ENCODE measurements at places on chromosomes 12 and 14.
A peak's percentile ranks its signal among the peaks of the same experiment; 100 is the strongest.

- DNase-seq, result no peak
These were observed 108.2 kb downstream of the SYNE2 start for GRCh38 chr14:63960926-63961567.

DNA sequence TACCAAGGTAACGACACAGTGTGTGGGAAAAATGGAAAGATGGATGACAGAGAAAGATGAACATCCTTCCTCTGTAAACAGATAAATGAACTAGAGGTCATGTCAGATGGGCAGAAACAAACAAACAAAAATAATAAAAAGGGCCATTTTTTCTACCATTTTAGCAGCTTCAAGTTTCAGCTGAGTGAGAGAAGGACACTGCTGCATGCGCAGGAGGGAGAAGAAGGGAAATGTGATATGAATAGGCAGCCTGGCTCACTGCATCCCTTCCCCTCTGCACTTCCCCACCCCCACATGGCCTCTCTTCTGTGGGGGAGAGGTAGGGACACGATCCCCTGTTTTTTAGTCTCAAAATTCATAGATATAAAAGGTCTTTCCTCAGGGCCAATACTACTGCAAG, 492.0 kb downstream of the NELL2 start:
- no peak for DNase-seq

GRCh38 chr12:24947541-24948419, 1.1 kb downstream of the BCAT1 start:
- DNase-seq, result no peak

DNA sequence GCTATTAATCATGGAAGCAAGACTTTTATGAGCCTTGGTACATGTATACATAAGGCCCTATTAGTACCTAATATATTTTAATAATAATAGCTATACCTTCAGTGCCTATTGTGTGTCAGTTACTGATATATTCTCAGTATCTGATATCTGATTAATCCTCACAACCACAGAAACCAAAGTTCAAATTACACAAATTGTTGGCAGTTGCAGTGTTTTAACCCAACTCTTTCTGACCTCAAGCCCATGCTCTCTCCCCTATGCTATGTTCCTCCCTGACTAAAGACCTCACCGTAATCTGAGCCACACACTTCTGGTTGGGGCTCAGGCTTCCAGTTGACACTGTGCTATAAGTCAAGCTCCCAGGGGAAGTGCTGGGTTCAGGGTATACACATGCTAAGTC, 214.4 kb downstream of the SPTSSA start:
- DNase-seq, result no peak

DNA sequence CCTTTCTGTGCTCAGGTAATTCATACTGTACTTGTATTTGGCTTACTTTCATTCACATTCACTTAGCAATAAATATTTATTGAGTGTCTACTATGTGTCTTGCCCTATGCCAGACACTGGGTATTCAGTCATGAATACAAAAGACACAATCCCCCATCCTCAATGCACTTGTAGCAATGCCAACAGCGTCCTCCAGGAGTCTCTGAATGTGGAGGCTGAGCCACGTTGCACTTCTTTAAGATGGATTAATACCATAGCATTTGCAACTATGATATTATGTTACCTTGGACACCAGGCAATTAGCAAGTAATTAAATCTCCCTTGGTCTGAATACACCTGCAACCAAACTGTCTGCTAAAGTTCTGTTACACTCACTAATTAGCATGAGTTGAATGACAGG, 58.8 kb downstream of the OTX2 start:
- no peak for DNase-seq

DNA sequence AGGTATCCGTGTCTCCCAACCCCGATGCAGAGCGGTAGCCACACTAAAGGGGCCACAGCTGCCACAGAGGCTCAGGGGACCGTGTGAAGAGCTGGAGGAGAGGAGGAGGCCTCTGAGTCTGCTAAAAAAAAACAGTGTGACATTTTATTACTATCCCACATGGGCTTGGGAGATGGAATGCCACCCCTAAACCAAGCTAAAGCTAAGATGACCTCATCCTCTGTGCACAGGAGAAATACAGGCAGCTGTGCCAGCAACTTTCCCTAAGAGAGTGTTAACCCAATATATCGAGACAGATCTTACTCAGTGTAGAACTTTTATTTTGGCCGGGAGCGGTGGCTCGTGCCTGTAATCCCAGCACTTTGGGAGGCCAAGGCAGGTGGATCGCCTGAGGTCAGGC, 18.0 kb downstream of the BCL2L14 start:
- no peak for DNase-seq

DNA sequence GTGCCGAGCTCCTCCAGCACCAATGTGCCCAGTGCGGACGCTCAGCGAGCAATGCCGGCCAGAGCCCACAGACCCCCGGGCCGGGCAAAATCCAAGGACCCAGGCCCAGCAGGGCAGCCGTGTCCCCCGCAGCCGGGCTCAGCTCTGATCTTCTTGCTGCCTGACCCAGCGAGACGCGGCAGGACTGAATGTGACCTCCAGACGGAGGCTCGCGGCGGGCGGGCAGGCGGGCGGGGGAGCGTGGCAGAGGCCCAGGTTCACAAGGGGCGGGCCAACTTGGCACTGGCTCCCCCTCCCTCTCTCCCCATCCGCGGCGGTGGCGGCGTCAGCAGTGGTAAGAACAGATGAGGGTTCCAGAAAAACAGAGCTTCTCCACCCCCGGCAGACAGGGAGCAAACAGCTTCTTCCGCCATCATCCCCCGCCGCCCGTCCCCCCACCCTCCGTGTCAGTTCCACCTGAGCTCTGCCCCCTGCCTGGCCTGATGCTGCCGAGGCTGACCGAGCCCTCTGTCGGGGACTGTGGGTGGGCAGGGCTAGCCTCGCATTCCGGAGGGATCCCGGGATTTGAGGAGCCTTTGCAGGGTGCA, 94.3 kb downstream of the RFLNA start:
- DNase-seq, result peak; percentile 57

DNA sequence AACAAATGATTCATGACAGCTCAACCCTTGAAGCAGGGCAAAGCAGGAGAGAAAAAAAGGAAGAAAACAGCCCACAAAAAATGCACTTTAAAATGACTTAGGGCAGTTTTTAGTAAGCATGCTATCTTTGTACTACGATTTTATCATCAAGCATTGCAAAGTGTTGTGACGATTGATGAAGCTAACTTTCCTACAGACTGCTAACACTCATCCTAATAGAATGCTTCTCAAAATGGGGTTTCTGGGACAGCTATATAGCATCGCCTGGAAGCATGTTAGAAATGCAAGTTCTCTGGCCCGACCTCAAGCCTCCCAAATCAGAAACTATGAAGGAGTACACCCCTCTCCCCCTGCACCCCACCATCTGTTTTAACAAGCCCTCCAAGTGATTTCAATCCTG, 256.4 kb downstream of the SSPN start:
- no peak for DNase-seq

- no peak for DNase-seq
These were observed 222.3 kb upstream of the NAV3 start for GRCh38 chr12:77608271-77608824.

DNA sequence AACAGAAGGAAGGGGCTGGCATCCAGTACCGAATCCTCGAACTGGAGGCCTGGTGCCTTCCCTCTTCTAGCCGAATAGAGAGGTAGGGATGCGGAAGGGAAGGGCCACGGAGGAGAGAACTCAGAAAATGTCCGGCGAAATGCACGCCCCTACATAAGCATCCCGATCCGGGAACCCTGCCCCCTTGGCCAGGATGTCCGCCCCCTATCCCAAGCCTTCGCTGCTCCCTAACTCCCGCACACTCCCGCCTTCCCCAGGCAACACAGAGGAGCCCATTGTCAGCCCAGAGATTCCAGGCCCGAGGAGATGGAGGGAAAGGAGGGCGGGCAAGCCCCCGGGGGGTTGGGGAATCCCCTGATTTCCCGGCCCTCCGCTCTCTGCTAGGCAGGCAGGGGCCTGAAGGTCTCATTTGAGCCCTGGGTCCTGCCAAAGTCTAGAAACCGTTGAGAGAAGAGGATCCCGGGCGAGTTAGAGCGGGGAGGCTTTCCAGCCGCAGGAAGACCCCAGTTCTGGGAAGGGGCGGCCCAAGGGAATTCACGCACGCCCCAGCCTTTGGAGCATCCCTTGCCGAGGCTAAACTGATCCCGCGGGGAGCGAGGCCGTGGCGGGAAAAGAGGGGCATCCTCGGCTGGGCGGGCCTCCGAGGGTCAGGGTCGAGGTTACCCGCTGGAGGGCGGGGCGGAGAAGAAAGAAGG, 569 bp upstream of the ARHGEF40 start:
- DNase-seq, result peak; percentile 32

GRCh38 chr12:113827539-113828114, 138.5 kb downstream of the RBM19 start:
- DNase-seq, result no peak

GRCh38 chr14:56858422-56858821, 48.1 kb upstream of the OTX2 start:
- no peak for DNase-seq

DNA sequence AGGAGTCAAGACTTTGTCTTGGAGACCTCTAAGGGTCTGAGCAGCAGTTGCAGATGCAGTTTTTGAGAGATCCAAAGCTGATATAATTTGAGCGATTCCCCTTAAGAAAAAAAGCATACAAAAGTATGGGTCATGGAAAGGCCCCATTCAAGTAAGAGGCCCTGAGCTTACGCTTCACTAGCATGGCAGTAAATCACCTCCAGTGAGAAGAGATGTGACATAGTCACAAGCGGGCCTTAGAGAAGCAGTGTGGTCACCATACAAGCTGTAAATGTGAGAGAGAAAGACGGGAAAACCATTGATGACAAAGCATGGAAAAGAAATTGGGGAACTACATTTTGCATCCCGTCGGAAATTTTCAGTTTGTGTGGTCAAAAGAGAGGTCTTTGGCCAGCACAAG, 70.6 kb upstream of the GSC start:
- DNase-seq, result no peak

DNA sequence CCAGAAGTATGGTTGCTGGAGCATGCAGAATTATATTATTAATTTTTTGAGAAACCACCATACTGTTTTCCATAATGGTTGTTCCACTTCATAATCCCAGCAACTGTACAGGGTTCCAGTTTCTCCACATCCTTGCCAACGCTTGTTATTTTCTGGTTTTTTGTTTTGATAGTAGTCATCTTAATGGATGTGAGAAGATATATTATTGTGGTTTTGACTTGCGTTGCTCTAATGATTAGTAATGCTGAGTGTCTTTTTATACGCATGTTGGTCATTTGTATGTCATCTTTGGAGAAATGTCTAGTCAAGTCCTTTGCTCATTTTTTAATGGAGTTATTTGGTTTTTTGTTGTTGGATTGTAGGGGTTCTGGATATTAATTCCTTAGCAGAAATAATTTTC, 58.1 kb downstream of the DAAM1 start:
- DNase-seq, result no peak

DNA sequence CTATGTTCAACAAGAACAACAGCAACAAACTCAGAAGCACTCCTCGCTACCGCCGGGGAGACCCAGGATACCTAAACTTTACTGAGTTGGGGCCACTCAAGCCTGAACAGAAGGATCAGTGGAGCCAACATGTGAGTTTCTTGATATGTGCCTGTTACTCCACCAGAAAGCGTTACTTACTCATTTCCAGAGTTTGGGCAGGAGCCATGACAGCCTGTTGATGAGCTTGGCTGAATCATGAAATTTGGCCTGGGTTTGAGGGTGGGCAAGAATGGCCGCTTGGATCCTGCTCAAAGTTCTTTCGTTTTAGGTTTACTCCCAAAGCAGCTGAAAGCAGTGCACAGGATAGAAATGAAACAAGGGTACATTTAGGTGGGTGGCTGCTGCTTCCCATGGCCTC, 12.0 kb upstream of the GALNT6 start:
- no peak for DNase-seq

- DNase-seq, result no peak
These were observed 69.3 kb upstream of the SCN8A start for GRCh38 chr12:51521554-51522276.

DNA sequence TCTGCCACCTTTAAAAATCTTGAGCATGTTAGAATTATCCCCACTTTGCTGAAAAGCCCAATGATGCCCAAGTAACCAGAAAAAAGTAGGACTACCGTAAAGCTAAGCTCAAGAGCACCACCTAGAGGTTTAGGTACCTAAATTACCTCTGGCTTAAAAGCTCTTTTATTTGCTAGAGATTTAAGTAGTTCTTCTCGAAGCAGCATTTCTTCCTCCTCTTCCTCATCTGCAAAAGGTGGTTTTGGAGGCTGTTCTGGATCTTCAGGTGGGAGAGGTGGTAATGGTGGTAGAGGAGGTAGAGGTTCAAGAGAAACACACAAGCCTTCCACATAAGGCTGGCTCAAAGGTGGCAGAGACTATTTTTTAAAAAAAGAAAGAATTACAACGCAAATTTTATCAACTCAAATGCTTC, 26.9 kb downstream of the ZFC3H1 start:
- no peak for DNase-seq

- no peak for DNase-seq
These were observed 23.1 kb upstream of the NKX2-8 start for GRCh38 chr14:36605506-36605857.

- DNase-seq, result no peak
These were observed 9.9 kb downstream of the GPRC5A start for GRCh38 chr12:12901158-12901791.

- no peak for DNase-seq
These were observed 142.5 kb downstream of the MSRB3 start for GRCh38 chr12:65420941-65421340.

GRCh38 chr14:73729556-73730265, 15.5 kb upstream of the PNMA1 start:
- DNase-seq, result no peak

- no peak for DNase-seq
These were observed 1541.7 kb upstream of the FLRT2 start for GRCh38 chr14:83988275-83988674.

Data from T-helper 9 cell (primary cell).